ENCODE measurements at places on chromosomes 11 and 22. TPM values are rescaled to one million over a fixed set of nuclear protein-coding genes. Genes with fewer than 3 reads are reported as not detected.

Gene ALDH3B2
- not detected for polyA plus RNA-seq

DNA sequence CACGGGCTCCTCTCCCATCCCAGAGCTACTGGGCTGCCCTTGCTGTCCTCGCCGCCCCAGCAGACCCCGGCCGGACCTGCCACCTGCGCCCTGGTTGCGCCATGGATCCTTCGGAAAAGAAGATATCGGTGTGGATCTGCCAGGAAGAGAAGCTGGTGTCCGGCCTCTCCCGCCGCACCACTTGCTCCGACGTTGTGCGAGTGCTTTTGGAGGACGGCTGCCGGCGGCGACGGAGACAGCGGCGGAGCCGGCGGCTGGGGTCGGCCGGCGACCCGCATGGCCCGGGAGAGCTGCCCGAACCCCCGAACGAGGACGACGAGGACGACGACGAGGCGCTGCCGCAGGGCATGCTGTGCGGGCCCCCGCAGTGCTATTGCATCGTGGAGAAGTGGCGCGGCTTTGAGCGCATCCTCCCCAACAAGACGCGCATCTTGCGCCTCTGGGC is 382 bp downstream of the RASSF10 start:
- no peak overlapping the region for H3K4me3 ChIP-seq
- H3K36me3 ChIP-seq, result no peaks in the 10 kb centered on the region
- H3K27ac ChIP-seq, result no peak overlapping the region
- H3K27me3 ChIP-seq, result peaks cover 79% of the 10 kb centered on the region
- DNase-seq, result no peak

DNA sequence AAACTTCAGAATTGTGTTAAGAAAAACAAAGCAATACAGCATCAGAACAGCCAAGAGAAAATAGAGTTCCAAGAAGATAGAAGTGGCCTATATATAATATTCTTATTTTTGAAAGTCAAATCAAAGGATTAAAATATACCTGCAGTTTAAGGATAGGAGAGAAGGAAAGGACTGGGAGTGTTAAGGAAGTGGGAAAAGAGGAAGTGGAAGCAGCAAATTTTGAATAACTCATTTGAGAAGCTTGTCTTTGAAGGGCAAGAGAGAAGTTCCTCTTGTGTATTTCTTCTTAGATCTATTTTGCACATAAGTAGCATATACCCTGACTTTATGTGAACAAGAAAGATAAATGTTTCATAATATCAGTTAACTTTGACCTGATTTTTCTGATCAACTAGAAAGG is 62.6 kb upstream of the SLC17A6 start:
- no peak overlapping the region for H3K4me3 ChIP-seq
- no peaks in the 10 kb centered on the region for H3K36me3 ChIP-seq
- H3K27me3 ChIP-seq, result no peaks in the 10 kb centered on the region
- H3K27ac ChIP-seq, result no peak overlapping the region
- H3K4me1 ChIP-seq, result no peaks in the 10 kb centered on the region
- no peak for DNase-seq

DNA sequence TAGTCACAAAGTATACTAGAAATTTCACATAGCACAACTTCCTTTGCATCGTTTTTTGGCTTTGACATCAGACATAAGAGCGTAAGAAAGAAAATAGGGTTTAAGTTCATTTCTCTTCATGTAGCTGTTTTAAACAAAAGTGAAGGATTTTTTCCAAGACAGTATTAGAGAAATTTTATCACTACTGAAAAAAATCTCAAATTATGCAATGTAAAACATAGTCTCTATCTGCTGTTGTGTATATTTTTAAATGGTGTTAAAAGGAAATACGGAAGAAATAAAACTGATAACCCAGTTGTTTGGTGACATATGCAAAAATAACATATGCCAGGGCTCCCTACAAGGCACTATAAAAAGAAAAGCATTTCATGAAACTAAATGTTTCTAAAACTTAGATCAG is 1449.4 kb downstream of the LRRC4C start:
- no peak overlapping the region for H3K27ac ChIP-seq
- no peaks in the 10 kb centered on the region for H3K36me3 ChIP-seq
- H3K27me3 ChIP-seq, result no peaks in the 10 kb centered on the region
- DNase-seq, result no peak

GRCh38 chr11:36015799-36016198 is 71.9 kb downstream of the LDLRAD3 start:
- no peaks in the 10 kb centered on the region for H3K27me3 ChIP-seq
- no peak for DNase-seq
- H3K36me3 ChIP-seq, result no peaks in the 10 kb centered on the region
- peaks cover 36% of the 10 kb centered on the region for H3K4me1 ChIP-seq
- H3K4me3 ChIP-seq, result no peak overlapping the region
- no peak overlapping the region for H3K27ac ChIP-seq

All from adrenal gland (tissue), 19 donors.